ENCODE measurements at places on chromosomes 2 and 18.

GRCh38 chr2:15177103-15177502, 384.0 kb downstream of the NBAS start:
- DNase-seq, result peak; percentile 44

- no peak for DNase-seq
Observed at GRCh38 chr2:8329660-8330622, 351.9 kb upstream of the ID2 start.

GRCh38 chr2:241514986-241515737, 6.8 kb upstream of the STK25 start:
- no peak for DNase-seq

- no peak for DNase-seq
Observed at GRCh38 chr2:163878718-163879117, 142.9 kb upstream of the FIGN start.

- no peak for DNase-seq
Observed at GRCh38 chr2:219292616-219293015, 13.4 kb downstream of the DNAJB2 start.

GRCh38 chr18:49731860-49732311, 81.4 kb downstream of the ACAA2 start:
- no peak for DNase-seq

- no peak for DNase-seq
Observed at GRCh38 chr2:219414857-219415256, 3.3 kb upstream of the DES start.

DNA sequence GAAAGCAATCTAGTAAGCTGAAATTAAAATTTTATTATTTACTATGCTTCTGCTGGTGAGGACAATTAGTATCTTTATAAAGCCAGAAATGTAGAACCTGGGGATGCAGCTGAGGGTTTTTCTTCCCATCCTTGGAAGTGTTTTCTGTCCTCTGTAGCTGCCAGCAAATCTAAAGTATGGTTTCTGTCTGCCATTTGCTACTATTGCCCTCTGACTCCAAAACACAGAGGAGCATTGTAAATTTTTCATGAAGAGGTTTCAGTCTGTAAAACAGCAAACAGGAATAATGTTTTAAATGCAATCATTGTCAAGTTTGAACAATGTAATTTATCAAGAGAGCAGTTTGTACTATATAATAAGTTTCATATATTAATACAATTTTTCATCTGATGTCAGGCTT, 258.8 kb downstream of the ZNF407 start:
- no peak for DNase-seq

DNA sequence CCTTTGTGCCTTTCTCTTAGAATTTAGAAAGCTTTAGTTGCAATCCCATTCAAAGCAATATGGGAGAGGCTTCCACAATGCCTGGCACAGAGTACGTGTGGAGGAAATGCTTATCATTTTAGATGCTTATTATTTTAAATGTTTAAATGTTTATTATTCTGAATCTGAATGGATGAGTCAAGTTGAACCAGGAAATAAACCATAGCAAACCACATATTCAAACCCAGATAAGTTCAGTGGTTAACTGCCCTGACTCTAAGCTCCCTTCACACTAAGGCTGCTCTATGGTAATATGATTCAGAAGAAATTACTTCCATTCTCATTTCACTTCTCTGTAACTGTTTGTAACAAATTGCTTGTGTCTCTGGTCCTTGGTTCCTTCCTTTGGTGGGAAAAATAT, 5.2 kb upstream of the PPP4R1 start:
- no peak for DNase-seq

- DNase-seq, result no peak
Observed at GRCh38 chr2:45649858-45650811, 1.3 kb upstream of the PRKCE start.

DNA sequence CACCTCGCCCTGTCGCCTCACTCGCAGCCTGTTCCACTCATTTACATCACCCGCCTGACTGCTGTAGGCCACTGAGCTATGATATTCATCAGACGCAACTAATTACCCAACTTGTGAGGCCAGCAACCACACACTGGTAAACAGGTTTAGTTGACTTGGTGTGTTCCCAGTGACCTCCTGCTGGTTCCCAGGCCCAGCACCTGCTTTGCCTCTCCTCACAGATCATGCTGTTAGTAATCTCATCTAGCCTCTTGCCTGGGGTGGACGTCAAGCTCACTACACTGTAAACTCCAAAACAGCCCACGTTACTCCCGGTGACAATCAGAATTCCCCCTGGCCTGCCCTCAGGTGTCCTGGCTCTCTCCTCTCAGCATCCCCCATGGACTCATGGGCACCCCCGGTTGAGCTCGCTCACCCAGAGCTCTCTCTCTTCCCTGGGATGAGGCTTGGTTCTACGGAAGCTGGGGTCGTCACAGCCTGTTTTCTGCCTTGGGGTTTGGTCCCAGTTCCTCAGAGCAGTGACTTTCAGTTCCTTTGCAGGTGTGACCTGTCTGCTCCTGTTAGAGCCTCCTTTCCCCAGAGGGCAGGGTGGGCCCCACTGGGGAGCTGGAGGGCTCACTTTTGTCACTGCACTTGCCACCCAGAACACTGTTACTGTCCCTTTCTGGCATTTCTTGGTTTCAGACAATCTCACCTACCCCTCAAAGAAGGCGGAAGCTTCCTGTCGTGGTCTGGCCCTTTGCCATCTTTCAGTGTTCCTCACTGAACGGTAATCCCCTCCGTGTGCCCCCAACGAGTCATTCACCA, 40.3 kb downstream of the INPP5D start:
- no peak for DNase-seq

DNA sequence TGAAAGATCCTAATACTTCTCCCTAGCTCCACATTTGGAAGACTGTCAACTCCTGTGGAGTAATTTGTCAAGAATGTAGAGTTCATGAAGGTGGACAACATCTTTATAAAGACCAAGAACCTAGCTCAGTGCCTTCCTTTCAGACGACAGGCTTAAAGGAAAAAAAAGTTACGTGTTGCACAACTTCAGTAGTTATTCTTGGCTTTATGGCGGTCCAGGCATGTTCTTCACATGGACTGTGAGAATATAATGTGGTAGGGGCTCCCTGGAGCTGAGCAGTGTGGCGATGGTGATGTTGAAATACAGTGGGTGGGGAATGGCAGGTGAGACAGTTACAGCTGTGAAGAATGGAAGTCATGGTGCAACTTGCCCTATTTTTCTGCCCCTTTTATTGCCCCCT, 3.9 kb downstream of the TAF1B start:
- no peak for DNase-seq

GRCh38 chr2:20468549-20469500, 22.0 kb downstream of the RHOB start:
- no peak for DNase-seq

- DNase-seq, result no peak
Observed at GRCh38 chr18:69402533-69402989, 1.9 kb downstream of the DOK6 start.

- no peak for DNase-seq
Observed at GRCh38 chr2:19872302-19872701, 29.5 kb downstream of the TTC32 start.

DNA sequence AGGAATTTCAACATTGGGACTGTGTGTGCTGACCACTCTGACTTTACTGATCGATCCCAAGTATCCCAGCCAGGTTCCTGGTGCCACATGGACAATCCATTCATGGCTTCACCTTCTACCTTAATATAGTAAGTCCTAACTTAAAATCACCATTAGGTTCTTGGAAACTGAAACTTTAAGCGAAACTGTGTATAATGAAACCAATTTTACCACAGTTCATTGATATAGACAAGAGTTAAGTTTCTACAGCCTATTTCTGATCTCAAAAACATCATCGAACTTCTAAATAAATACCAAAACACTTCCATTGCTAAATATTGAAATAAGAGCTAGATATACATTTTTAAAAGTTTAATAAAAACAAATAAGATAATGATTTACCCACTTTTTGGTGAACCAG, 4.4 kb upstream of the EXOC6B start:
- DNase-seq, result no peak

DNA sequence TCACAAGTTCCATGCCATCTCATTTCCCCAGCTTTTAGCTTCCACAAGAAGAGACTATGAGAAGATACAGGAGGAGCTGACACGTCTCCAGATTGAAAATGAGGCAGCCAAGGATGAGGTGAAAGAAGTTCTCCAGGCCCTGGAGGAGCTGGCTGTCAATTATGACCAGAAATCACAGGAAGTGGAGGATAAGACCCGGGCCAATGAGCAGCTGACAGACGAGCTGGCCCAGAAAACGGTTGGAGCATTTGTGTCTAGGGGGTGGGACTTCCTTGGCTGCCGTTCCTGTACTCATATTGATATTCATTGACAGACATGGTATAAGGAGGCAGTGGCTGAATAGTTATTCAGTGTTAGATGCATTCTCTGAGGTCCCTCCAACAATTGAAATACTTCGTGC, 57.2 kb upstream of the LYPD6B start:
- DNase-seq, result no peak

GRCh38 chr18:77167251-77167650, 34.7 kb upstream of the MBP start:
- DNase-seq, result no peak
